Activated CD4-positive, alpha-beta T cell treated with anti-CD3 and anti-CD28 coated beads, Interleukin-2, Interleukin-6, amounts not matched to agents 100 ng/mL and 50 ng/mL, durations not matched to agents 16 hours and 8 hours (primary cell): ENCODE measurements at places on chromosomes 16 and 17.

GRCh38 chr16:85422632-85423550 is 190.2 kb upstream of the GSE1 start:
- DNase-seq = no peak

- DNase-seq = no peak
These were observed 22.2 kb upstream of the CLEC18C start for GRCh38 chr16:70151391-70151790.

- DNase-seq = no peak
These were observed 145.3 kb downstream of the GRIN2A start for GRCh38 chr16:10036956-10037355.

- DNase-seq = no peak
These were observed 7.4 kb downstream of the RNF40 start for GRCh38 chr16:30769379-30770089.
